ENCODE measurements at places on chromosomes 13 and 19.

DNA sequence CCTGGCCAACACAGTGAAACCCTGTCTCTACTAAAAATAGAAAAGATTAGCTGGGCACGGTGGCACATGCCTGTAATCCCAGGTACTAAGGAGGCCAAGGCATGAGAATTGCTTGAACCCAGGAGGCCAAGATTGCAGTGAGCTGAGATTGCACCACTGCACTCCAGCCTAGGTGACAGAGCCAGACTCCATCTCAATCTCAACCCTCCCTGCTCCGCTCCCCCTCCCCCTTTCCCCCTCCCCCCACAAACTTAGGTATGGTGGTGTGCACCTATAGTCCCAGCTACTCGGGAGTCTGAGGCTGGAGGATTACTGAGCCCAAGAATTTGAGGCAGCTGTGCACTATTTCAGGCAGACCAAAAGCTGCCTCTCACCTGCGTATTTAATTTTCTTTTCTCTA is 21.6 kb upstream of the RNF113B start:
- no peak for DNase-seq

- DNase-seq: no peak
Observed at GRCh38 chr13:71309905-71310304, 557.1 kb downstream of the DACH1 start.

DNA sequence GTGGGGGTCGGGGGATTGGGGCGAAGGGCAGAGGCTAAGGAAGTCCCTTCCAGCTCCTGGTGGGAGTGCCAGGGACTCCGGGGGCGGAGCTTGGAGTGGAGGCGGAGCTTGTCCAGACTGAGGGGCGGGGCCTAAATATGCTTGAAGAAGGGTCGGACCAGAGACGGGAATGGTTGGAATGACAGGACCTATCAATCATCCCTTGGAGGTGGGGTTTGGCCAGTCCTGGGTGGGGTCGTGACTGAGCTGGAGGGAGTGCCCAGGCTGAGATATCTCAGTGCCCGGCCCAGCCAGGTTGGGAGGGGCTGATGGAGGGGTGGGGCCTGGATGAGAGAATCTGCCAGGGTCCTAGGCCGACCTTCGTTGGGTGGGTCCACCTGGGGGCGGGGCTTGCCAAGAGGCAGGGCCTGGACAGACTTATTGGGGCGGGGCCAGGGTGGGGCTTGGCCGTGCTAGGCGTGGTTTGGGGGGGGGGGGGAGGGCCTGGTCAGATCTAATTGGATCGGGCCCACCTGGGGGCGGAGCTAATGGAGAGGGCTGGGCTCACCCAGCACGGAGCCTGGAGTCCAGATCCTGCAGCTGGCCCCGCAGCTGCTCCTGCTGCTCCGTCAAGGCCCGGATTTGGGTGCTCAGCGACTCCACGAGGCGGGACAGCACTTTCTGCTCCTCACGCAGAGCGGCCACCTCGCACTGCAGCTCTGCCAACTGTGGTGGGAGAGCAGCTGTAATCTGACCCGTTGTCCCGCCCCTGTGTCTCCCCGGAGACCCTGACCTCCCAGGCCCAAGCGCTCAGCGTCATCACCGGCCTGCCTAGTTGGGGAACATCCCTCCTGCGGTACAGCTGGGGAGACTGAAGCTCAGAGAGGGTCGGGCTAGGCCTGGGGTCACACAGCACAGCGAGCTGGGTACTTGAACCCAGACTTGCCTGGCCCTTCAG is 2.6 kb upstream of the WIZ start:
- DNase-seq: no peak

- DNase-seq: no peak
Observed at GRCh38 chr19:14732510-14732909, 42.7 kb downstream of the ZNF333 start.

DNA sequence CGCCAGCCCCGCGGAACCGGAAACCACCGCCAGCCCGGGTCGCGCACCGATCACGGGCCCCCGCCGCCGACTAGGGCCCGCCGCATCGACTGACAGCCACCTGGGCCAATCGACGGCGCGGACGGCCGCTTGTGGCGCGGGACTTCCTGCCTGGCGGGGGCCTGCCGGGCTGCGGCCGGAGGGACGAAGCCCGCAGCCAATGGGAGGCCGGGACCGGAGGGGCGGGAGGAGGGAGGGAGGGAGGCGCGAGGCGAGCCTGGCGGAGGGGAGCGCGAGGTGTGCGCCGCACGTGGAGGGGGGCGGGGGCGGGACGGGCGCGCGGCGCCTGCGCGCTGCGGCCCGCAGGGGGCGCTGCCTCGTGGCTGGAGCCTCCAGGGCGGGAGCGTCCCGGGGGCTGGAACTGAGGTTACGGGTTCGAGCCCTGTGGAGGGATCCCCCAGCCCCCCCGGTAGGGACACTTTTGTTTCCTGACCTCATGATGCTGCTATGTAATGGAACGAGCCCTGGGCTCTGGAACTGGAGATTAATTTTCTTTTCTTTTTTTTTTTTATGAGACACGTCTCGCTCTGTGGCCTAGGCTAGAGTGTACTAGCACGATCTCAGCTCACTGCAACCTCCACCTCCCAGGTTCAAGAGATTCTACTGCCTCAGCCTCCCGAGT is at the start of gene MLLT1:
Gene MLLT1 (minus strand): TSS at position 45 of the 661 bp plus-strand sequence. CDS start 191 bp downstream, outside the sequence.
- peak; percentile 74 for DNase-seq

- DNase-seq: no peak
Observed at GRCh38 chr13:46796129-46796514, 839 bp downstream of the ESD start.

DNA sequence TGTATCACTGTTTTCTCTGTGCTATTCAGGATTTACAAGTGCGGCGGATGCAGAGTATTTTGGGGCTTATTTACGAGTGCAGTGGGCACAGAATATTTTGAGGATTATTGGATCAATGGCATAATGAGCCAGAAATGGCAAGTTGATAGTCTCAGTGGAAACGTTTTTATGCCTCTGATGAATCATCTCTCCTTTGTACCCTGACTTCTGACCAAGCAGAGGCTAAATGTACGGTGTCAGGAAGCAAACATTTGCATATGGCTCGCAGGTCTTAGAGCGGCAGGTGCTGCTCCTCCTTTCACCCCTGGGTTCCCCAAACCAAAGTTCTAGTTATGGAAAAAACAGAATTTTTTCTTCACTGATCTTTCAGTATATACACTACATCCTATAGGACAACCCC is 94.5 kb downstream of the LIG4 start:
- no peak for DNase-seq

- DNase-seq: no peak
Observed at GRCh38 chr19:13036366-13036976, 41.2 kb downstream of the NFIX start.

DNA sequence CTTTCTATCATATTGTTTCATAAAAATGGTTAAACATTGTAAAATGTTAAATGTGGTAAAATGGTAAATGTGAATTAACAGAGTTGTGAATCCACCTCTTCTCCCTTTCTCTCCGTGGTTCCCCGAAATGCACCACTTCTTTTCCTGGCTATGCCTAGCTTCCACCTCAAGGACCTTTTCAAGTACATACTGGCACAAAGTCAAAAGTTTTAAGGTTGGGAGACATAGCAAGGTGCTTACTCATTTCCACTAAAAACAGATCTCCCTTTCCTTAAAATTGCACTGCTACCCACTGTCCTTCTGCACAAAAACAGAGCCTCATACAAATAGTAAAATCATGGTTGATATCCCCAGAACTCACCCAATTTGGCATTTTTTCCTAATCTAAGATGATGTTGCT is 558.2 kb downstream of the SLITRK6 start:
- DNase-seq: no peak

DNA sequence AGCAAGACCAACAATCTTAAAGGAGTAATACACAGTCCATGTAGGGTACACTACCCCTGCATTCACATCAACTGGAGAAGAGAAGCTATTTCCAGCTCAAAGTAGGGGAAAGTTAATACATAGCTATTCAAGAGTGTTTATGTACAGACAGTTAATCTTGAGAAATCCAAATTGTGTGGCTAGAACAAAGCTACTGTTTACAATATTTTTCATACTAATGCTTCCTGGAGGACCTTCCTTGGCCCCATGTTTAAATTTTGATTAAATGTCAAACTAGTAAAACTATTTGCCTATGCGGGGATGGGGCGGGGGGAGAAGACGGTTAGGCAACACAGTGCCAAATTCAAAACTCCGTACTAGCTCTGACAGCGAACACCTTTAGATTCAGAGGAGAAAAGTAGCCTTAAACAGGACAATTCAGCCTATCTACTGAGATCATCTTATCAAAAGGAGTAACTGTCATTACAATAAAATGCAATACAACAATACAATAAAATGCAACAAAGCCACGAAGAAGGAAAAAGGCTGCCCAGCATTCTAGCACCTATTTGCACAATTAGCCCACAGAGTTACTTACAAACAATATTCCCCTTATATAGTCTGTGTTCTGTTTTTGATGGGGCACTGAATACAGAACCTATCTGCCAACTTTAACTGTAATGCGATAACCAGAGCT is 29.1 kb downstream of the BRD4 start:
- DNase-seq: no peak

DNA sequence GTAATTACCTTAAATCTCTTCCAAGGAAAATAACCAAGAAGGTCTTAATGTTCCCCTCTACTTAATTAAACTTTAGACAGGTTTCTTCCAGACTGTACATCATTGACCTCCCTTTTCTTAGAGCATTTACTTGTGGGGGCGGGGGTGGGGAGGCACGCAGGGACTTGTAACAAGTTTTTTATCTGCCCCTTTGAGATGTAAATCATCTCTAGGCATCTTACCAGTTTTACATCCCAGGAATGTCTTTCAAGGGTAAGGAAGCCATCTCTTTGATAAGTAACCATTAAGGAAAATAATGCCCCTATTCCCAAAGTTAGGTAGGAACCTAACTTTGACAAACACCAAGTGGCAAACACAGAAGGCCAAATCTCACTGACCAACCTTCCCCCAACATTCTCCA is 528.6 kb downstream of the SUCLA2 start:
- DNase-seq: no peak

- no peak for DNase-seq
Observed at GRCh38 chr13:44093607-44094564, 214.2 kb downstream of the LACC1 start.

- DNase-seq: no peak
Observed at GRCh38 chr13:101988140-101988539, 413.7 kb downstream of the FGF14 start.

GRCh38 chr19:30254158-30254557 is 118.0 kb upstream of the ZNF536 start:
- no peak for DNase-seq

DNA sequence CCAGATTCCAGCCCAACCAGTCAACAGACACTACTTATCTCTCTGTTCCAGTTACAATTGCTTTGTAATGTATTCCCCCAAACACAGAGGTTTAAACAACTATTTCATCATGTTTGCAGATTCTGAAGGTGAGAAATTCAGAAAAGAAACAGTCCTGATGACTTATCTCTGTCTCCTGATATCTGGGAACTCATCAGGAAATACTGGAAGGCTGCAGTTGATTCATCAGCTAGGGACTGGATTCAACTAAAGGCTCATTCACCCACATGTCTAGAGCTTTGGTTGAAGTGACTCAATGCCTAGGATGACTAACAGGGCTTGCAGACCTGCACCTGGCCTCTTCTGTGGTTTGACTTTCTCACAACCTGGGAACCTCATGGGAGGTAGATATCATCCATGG is 56.6 kb upstream of the GPC6 start:
- peak; percentile 12 for DNase-seq

DNA sequence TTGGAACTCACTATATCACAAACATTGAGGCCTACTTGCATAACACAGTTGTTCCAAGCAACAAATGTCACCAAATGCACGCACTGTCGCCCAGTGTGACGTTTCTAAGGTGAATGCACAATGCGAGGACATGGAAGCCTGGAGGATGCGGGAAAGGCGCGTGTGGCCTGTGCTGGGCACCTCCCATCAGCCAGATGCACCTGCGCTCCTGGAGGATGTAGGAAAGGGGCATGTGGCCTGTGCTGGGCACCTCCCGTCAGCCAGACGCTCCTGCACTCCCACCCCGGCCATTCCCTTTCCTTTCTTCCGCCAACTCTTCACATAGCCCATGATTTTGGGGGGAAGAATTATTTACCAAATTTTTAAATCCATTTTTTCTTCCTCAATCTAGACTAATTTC is 202.4 kb upstream of the SOX1 start:
- no peak for DNase-seq

- DNase-seq: no peak
Observed at GRCh38 chr19:1116726-1117581, 13.2 kb downstream of the GPX4 start.

GRCh38 chr19:34995551-34995950 is 4.6 kb upstream of the GRAMD1A start:
- no peak for DNase-seq

- peak; percentile 84 for DNase-seq
Observed at GRCh38 chr19:1177322-1178114, 3.5 kb upstream of the SBNO2 start.

- no peak for DNase-seq
Observed at GRCh38 chr19:35248310-35249145, at the start of gene LSR. Gene LSR (plus strand): TSS chr19:35249002. CDS start chr19:35249023, 21 bp downstream.

GRCh38 chr19:7216373-7216902 is 77.8 kb downstream of the INSR start:
- no peak for DNase-seq

GRCh38 chr19:55077106-55077505 is 1.4 kb downstream of the EPS8L1 start:
- DNase-seq: no peak

GRCh38 chr19:19109601-19110000 is 28.7 kb downstream of the TMEM161A start:
- DNase-seq: peak; percentile 5

- DNase-seq: no peak
Observed at GRCh38 chr13:29589234-29589633, 6.3 kb downstream of the SLC7A1 start.

DNA sequence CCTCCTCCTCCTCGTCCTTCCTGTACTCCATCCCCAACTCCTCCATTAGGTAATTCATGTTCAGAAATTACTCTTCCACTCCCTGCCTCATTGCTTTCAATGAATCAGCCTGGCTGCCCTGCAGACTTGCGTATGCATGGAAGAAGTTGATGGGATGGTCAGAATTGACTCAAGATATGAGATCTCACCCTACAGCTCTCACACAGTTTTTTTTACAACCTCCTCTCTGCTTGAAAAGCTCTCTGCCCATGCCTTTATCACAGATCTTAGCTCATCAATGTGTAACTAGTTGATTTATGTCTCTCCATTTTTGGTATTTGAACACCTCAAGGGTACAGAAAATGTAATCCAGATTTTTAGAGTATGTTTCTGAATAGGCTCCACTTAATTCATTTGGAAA is 506.9 kb downstream of the TBC1D4 start:
- DNase-seq: no peak

- no peak for DNase-seq
Observed at GRCh38 chr13:84917252-84917878, 881.9 kb downstream of the SLITRK6 start.

DNA sequence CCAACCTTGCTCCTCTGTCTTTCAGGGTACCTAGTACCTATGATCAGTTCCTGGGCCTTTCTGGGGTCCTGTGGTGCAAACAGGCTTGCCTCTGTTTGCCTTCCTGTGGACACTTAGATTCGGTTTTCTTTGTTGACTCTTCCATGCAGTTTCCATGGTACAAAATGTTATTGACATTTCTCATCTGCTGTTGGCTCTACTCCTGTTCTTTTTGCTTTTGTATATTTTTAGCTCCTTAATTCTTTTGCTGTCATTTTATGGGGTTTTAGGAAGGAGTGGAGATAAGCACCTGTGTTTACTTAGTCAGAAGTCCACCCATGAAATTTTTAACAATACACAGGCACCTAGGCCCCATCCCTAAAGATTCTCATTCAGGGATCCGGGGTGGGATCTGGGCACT is 20.5 kb upstream of the CNMD start:
- no peak for DNase-seq

GRCh38 chr19:5690955-5691821 is 1.1 kb downstream of the RPL36 start:
- no peak for DNase-seq

Data from AG04449 (cell line).